ENCODE measurements at places on chromosomes 1 and 21.

- no peak for DNase-seq
Observed at GRCh38 chr21:38363693-38364092, 106.9 kb downstream of the KCNJ15 start.

DNA sequence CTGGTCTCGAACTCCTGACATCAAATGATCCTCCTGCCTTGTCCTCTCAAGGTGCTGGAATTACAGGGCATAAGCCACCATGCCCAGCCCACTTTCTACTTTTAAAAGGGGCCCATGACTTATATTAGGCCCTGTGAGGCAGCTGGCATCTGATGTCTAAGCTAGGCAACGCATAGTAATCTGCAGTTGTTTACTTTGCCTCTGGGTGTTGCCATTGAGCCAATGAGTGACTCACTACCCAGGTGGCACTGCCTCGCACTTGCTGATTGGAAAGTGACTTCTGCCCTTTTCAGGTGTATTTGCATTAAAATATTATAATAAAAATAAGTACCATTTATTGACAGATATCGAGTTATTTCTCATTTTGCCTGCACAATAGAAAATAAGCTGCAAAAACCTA is 84.9 kb downstream of the KIF14 start:
- no peak for DNase-seq

DNA sequence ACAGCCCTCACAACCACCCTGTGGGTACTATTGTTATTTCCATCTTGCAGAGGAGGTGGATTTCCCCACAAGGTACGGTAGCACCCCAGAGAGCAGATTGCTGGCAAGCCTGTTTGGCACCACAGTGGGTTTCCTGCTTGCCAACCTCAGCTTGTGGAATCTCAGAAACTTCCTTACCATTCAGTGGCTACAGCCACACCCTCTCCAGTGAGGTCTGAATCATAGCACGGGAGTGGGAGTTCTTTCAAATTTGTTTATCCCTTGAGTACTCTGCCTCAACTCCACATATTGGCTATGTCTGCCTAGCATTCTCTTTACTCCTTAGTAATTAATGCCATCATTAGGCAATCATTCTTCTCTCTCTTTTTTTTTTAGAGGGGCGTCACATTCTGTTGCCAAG is 162.1 kb downstream of the PTPRU start:
- DNase-seq, result no peak

DNA sequence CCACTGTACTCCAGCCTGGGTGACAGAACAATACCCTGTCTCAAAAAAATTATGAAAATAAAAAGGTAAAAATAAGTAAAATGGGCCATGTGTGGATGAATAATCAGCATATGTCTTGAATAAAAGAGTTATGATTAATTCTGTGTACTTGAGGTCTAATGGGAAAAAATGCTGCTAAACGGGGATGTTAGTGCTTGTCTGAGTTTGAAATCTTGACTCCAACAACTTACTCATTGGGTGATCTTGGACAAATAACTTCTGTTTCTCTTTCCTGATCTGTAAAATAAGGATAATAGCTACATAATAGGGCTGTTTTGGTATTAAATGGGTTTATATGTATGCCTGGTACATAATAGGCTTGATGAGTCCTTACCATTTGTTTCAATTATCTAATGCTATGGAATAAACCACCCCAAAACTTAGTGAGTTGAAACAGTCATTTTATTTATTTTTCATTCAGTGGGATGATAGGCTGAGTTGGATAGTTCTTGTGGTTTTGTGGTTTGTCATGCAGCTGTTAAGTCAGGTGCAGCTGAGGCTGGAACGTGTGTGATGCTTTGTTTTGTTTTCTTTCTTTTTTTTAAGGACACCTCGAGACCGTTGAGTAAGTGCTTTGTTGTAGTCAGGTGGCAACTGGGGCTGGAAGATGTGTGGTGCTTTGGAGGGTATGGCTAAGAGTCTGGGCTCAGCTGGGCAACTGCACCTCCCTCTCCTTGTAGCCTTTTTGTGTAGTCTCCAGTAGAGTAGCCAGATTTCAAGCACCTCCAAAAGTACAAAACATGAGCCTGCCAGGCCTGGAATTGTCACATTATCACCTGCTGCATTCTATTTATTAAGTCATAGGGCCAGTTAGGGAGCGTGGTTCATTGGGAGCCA is 4.9 kb downstream of the MDM4 start:
- DNase-seq, result peak; percentile 79

GRCh38 chr1:1170215-1171091 is 3.2 kb upstream of the TTLL10 start:
- no peak for DNase-seq

DNA sequence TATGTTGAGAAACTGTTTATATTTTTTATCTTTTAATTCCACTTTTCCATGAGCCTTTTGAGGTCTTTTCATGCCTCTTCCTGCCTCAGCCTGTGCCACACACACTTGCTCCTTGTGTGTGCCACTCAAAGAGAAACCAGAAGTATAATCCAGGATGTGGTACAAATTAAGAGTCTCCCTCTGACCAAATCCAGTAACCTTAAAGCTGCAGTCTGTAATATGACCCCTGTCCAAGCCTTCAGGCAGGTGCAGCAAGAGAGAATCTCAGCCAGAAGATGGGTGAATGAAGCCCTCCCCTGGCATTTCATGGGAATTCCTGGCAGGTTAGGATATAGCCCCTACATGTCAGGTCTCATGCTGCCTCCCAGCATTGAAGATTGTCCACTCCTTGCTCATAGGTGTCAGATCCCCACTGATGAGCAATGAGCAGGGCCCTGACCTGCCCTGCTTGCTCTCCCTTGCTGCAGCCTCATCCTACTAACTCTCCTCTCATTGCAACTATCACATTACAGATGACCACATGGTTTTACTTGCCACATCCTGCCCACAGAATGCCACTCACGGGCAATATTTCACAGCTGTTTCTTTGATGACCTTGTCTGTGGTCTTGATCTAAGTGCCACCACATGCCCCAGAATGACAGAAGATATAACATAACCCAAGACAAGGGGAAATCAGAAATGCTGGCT is 169.3 kb downstream of the SEC16B start:
- DNase-seq, result no peak
